ENCODE measurements at places on chromosomes 6 and 20.
A peak's percentile ranks its signal among the peaks of the same experiment; 100 is the strongest.

GRCh38 chr6:134607411-134607810 lies 289.5 kb upstream of the SGK1 start:
- DNase-seq = no peak

GRCh38 chr20:60046436-60046835 lies 88.2 kb downstream of the CDH26 start:
- no peak for DNase-seq

- DNase-seq = no peak
These were observed 338.9 kb downstream of the QKI start for GRCh38 chr6:163753430-163753829.

DNA sequence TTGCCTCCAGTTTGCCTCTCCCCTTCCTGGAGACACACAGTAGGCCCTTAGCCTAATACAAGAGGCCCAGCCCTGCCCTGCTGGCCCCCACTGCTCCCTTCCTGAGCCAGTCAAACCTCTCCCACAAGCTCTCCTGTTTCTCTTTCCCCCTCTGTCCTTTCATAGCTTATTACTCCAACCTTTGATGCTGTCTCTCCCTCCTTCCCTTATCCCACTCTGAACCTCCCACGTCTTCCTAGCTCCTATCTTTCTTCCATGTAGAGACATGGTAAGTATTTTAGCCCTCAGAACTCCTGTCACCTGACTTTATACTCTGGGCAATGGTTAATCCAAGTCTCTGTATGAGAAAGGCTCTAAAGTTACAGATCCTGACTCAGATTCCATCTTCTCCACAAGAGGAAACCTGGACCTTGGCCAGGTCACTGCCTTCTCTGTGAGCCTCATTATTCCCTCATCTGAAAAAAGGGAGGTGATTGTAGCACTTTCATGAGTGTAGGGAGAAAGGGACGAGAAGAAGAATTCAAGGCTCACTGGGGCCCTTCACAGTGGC lies 6.7 kb downstream of the TGIF2 start:
- DNase-seq = no peak

DNA sequence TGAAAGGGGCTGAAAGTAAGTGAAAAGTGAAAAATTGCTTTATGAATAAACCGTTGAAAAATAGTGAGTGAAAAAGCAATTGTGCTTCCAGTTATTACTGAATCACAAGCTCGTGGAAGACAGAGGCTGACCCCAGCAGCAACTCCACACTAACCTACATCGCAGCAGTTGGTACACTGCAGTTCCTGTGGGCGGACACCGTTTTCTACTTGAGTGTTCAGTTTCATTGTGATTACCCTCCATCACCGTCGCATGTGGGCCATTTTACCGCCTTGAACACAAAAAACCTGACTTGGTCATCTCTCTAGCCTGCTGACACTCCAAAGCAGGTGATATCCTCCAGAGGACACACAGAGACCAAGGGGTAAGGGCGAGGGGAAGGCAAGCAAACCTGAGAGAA lies 28.4 kb downstream of the PRDM1 start:
- DNase-seq = no peak

DNA sequence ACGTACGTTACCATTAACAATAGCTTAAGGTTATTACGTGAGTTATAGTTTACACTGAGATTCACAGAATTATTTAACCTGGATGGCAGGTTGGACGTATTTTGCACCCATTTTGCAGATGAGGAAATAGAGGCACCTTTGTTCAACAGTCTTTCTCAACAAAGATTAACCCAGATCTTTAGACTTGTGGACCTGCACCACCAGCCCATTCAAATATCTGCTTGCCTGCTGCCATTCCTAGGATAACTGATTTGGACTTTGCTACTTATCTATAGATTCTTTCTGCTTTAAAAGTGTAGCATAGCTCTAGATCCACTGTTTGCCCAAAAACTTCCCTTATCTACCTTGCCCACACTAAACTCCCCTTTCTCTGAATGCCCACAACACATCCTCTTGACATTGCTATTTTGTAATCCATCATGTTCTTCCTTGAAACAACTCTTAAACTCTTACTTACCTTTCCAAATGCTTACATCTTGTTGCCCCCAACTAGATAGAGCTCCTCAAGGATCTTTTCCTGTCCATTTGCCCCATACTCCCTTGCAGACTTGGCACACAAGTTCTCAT lies 56.4 kb upstream of the TNFAIP3 start:
- DNase-seq = no peak

- no peak for DNase-seq
These were observed 32.0 kb upstream of the CD93 start for GRCh38 chr20:23118144-23118543.

GRCh38 chr6:153108315-153108714 lies 22.8 kb downstream of the RGS17 start:
- DNase-seq = no peak

DNA sequence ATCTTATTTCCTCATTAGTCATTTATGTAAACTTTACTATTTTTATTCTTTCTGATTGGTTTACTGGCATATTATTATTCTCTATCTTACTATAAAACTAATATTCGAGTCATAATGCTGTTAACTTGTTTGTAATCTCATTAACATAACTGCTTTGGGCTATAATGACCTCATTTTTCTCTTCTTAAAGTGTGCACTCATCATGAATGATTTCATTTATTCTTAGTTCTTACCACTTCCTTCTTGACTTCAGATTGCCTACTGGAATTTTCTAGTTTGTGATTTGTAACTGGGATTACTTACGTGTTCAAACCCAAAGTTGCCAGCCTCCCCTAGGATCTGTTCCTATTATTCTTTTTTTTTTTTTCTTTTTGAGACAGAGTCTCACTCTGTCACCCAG lies 91.8 kb upstream of the TNFAIP3 start:
- DNase-seq = peak; percentile 78

All from suppressor macrophage treated with lipopolysaccharide for 4 hours (primary cell).